SJCRH30 (cell line): ENCODE measurements at places on chromosomes 6 and 20. TPM values are rescaled to one million over a fixed set of nuclear protein-coding genes. Genes with fewer than 3 reads are reported as not detected.

- no peaks in the 10 kb centered on the region; the same call in 1 of the 2 replicates for H3K4me1 ChIP-seq
- no peak overlapping the region for H3K4me3 ChIP-seq
- no peak overlapping the region for H3K27ac ChIP-seq
- no peaks in the 10 kb centered on the region for H3K27me3 ChIP-seq
- no peaks in the 10 kb centered on the region for H3K36me3 ChIP-seq
Measured at GRCh38 chr6:41996997-41997396, 53.3 kb upstream of the TAF8 start.

- no peaks in the 10 kb centered on the region for H3K36me3 ChIP-seq
- no peak for DNase-seq
- H3K4me1 ChIP-seq = peaks cover 4% of the 10 kb centered on the region; the same call in 1 of the 2 replicates
- no peak overlapping the region for H3K27ac ChIP-seq
- H3K4me3 ChIP-seq = no peak overlapping the region
Measured at GRCh38 chr20:1301031-1301529, 27.9 kb downstream of the SDCBP2 start.

- no peaks in the 10 kb centered on the region for H3K4me1 ChIP-seq
- no peak for DNase-seq
- no peak overlapping the region for H3K4me3 ChIP-seq
- H3K36me3 ChIP-seq = no peaks in the 10 kb centered on the region
- no peak overlapping the region for H3K27ac ChIP-seq
Measured at GRCh38 chr6:118869894-118870589, 23.9 kb upstream of the ASF1A start.

GRCh38 chr6:130526466-130526865 is 160.6 kb downstream of the TMEM200A start:
- no peaks in the 10 kb centered on the region for H3K36me3 ChIP-seq
- peaks cover 7% of the 10 kb centered on the region; the same call in 1 of the 2 replicates for H3K4me1 ChIP-seq
- H3K27ac ChIP-seq = no peak overlapping the region
- no peak overlapping the region for H3K4me3 ChIP-seq

GRCh38 chr20:37579106-37579505 is 51.4 kb upstream of the BLCAP start:
- DNase-seq = no peak
- no peaks in the 10 kb centered on the region for H3K4me1 ChIP-seq
- H3K36me3 ChIP-seq = no peaks in the 10 kb centered on the region
- no peak overlapping the region for H3K4me3 ChIP-seq
- H3K27ac ChIP-seq = no peak overlapping the region

- no peak for DNase-seq
- peaks cover 6% of the 10 kb centered on the region; the same call in 1 of the 2 replicates for H3K4me1 ChIP-seq
- no peaks in the 10 kb centered on the region for H3K36me3 ChIP-seq
- H3K4me3 ChIP-seq = no peak overlapping the region
- no peaks in the 10 kb centered on the region for H3K27me3 ChIP-seq
- no peak overlapping the region for H3K27ac ChIP-seq
Measured at GRCh38 chr6:154878871-154879491, 116.1 kb upstream of the TIAM2 start.

GRCh38 chr6:124868481-124868880 is 93.8 kb upstream of the RNF217 start:
- no peaks in the 10 kb centered on the region for H3K4me1 ChIP-seq
- DNase-seq = no peak
- no peak overlapping the region for H3K27ac ChIP-seq

- DNase-seq = no peak
- H3K27ac ChIP-seq = no peak overlapping the region
- no peaks in the 10 kb centered on the region for H3K27me3 ChIP-seq
Measured at GRCh38 chr6:125273965-125274364, 27.8 kb downstream of the HDDC2 start.

GRCh38 chr6:110095935-110096334 is 83.5 kb downstream of the WASF1 start:
- no peak for DNase-seq
- H3K27ac ChIP-seq = no peak overlapping the region
- H3K4me3 ChIP-seq = no peak overlapping the region
- no peaks in the 10 kb centered on the region for H3K4me1 ChIP-seq

The XKR7 gene
- 0.02 and 0.03 TPM in 2 replicates for total RNA-seq

DNA sequence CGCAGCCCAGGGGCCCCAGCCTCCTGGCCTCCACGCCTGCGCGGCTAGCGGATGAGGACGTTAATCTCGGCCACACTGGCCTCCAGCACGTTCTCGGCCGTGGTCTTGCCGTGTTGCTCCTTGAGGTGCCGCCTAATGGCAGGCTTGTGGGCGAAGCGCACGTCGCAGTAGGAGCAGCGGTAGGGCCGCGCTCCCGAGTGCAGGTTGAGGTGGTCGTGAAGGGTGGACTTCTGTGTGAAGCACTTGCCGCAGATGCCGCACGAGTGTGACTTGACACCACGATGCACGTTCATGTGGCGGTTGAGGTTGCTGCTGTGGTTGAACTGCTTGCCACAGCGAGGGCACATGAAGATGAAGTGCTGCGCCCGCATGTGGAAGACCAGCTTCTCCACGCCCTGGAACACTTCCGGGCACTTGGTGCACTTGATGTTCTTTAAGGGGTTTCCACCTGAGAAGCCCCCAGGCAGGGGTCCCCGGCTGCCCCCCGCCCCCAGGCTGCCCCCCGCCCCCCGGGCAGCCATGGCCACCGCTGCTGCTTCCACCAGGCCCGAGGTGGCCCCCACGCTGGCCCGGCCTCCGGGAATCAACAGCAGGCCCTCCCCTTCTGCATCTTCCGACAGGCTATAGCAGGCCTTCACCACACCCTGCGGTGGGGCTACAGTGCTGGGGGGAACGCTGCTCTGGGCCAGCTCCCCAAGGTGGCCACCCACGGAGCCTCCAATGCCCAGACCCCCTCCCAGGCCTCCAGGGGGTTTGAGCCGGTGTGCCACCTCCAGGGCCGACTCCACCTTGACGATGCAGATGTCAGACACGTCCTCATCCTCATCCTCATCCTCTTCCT is 1.8 kb downstream of the ZBTB12 start:
- H3K27ac ChIP-seq = no peak overlapping the region
- no peak overlapping the region for H3K4me3 ChIP-seq
- no peak for DNase-seq
- no peaks in the 10 kb centered on the region for H3K4me1 ChIP-seq

GRCh38 chr20:17852323-17852722 is 116.3 kb downstream of the SNX5 start:
- no peaks in the 10 kb centered on the region; the same call in 1 of the 2 replicates for H3K27me3 ChIP-seq
- no peak overlapping the region for H3K4me3 ChIP-seq
- H3K27ac ChIP-seq = no peak overlapping the region

- no peak overlapping the region for H3K4me3 ChIP-seq
- no peaks in the 10 kb centered on the region for H3K27me3 ChIP-seq
- no peak overlapping the region for H3K27ac ChIP-seq
- H3K4me1 ChIP-seq = peaks cover 3% of the 10 kb centered on the region; the same call in 1 of the 2 replicates
- no peaks in the 10 kb centered on the region for H3K36me3 ChIP-seq
Measured at GRCh38 chr6:45002390-45003105, 325.6 kb upstream of the RUNX2 start.

The APCDD1L gene
- total RNA-seq = 0.05 TPM in 1 of 2 replicates, not detected in the other

- no peak for DNase-seq
- no peak overlapping the region for H3K27ac ChIP-seq
Measured at GRCh38 chr20:23727016-23727415, 23.7 kb downstream of the CST1 start.
